ENCODE measurements at places on chromosomes 12 and 14.

- DNase-seq: peak; percentile 97
Observed at GRCh38 chr12:124655698-124656516, 88.5 kb upstream of the NCOR2 start.

DNA sequence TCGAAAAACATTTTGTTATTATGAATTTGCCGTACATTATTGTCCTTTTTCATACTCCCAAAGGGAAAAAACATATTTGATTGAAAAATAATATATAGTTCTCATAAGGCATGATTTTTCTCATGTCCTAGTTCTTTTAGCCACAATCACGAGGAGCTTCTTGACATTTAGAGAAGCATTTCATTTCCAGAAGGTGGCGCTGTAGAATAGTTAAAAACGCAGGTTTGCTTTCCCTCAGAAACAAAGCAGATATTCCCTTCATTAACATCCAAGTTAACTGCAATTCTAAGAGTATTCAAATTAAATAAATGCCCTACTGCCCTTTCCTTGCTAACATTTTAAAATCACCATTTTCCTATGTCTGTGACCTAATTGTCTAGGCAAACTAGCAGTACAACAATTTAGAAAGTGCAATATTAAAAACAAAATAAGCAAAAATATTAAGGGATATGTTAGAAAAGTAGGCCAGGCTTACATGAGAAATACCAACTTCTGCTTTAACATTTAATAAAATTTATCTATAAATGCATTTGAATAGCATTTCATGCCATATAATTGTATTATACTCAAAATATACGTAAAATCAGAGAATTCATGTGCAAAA is 10.9 kb upstream of the PIK3C2G start:
- DNase-seq: no peak

- no peak for DNase-seq
Observed at GRCh38 chr12:52123487-52124186, 44.1 kb downstream of the SMIM41 start.

- peak; percentile 67 for DNase-seq
Observed at GRCh38 chr12:24773996-24774395, 174.9 kb downstream of the BCAT1 start.

GRCh38 chr12:75533239-75533638 is 21.8 kb upstream of the KRR1 start:
- no peak for DNase-seq

- no peak for DNase-seq
Observed at GRCh38 chr14:69873877-69874780, 5.1 kb upstream of the SMOC1 start.

- no peak for DNase-seq
Observed at GRCh38 chr12:40502322-40502721, 189.9 kb upstream of the CNTN1 start.

GRCh38 chr14:102901633-102902032 is 20.8 kb upstream of the AMN start:
- no peak for DNase-seq

GRCh38 chr14:38143659-38144505 is 63.8 kb upstream of the SSTR1 start:
- no peak for DNase-seq

GRCh38 chr12:6321905-6322304 is 11.4 kb downstream of the PLEKHG6 start:
- no peak for DNase-seq

DNA sequence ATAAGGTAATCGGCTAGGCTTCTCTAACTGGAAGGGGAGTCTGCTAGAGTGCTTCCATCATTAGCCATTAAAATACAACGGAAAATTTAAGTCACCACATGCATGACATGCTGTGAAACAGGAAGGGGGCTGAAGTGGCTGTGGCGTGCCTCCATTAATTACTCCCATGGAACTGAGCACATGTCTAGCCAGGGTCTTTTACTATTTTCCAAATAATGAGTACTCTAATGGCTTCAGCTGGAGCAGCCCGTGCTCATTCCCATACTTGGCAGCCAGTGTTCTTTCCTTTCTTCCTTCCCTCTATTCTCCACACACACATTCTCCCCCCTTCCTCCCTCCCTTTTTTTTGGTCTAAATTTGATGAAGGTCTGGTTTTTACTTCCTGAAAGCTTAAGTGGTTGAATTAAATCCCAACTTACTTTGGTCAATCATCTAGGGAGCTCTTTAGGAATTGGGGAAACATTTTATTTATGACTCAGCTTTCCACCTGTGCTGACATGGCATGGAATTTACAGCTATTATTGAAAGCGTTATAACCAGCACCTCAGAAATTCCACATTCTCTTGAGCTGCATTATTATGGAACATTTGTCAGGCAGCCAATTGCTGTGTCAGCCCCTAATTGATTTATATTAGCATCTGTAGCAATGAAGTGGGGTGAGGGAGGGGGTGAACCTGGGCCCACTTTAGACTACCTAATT is 72.3 kb downstream of the LRIG3 start:
- no peak for DNase-seq

- no peak for DNase-seq
Observed at GRCh38 chr12:26164118-26164517, 31.3 kb upstream of the SSPN start.

DNA sequence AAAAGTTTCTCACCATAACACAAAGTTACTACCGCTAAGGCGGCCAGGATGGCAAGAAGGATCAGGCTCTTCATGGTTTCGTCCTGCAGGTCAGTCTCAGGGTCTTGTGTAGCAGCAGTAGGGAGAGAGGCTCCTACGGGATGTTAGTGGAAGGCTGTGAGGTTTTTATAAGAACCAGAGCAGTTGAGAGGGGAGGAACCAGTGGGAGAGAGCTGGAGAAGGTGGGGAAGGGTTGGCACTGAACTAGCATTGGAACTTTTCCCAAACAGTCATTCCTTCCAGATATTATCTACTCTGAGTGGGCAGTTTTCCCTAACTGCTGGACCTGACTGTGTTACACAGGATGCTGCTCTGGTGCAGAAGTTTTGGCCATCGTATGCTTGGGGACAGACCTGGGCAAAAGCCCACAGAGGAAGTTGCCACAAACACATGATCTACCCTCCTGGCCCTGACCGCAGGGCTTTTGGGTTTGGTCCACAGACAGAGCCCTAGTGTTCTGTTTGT is at the start of gene MGP:
Gene MGP (minus strand): TSS at position 137 of the 504 bp plus-strand sequence. CDS start 63 bp downstream, at position 74.
- DNase-seq: no peak

DNA sequence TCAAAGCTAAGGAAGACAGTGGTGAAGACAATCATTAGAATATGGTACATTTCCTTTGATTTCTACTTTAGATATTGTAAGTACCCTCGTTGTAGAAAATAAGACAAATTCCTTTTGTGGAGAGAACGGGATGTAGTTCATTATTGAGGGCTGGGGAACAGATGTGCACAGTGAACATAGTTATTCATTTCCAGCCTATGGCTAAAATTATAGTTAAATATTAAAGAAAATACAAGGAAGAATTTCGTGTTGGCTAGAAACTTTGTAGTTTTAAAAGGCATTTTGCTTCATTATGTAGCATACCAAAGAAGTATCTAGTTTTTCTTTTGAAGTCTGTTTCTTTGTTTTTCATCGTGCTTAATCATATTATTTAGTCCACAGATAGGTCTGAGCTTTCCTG is 201.8 kb downstream of the ESR2 start:
- DNase-seq: no peak

- no peak for DNase-seq
Observed at GRCh38 chr12:110245369-110245772, 35.7 kb upstream of the ATP2A2 start.

DNA sequence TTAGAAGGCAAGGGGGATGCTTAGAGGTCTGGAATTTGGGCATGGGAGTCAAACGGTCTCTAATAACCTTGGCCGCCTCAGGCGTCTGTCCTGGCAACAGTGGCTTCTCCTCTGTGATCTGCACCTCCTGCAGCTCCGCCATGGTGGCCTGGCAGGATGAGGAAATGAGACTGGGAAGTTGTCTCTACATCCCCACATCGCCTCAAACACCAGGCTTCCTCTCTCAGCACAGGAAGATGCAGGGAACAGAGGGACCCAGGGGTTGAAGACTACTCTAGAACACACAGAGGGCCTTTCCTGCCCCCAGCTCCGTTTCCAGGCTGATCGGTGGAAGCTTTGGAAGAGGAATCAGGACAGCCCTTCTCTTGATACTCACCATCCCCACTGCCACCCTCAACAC is 1.7 kb downstream of the NDRG2 start:
- no peak for DNase-seq

DNA sequence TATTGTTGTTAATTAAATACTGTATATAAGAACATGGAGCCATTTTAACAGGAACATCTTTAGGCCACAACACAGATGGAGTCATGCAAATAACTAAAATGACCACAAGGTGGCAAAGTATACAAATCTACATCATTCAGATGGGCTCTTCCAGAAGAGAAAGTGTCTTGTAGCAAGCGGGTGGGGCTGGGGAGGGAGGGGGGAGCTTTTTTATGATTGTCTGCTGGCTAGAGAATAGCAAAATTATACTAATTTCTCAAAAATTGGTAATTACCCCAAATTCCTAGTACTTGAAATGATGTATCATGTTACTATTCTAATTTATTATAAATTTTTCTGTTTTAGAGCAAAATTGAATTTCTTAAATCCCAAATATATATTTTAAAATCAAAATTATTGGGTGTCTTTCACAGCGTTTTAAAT is 378.7 kb downstream of the PRKD1 start:
- peak; percentile 27 for DNase-seq

GRCh38 chr12:131049002-131049401 is 95.3 kb downstream of the ADGRD1 start:
- no peak for DNase-seq

DNA sequence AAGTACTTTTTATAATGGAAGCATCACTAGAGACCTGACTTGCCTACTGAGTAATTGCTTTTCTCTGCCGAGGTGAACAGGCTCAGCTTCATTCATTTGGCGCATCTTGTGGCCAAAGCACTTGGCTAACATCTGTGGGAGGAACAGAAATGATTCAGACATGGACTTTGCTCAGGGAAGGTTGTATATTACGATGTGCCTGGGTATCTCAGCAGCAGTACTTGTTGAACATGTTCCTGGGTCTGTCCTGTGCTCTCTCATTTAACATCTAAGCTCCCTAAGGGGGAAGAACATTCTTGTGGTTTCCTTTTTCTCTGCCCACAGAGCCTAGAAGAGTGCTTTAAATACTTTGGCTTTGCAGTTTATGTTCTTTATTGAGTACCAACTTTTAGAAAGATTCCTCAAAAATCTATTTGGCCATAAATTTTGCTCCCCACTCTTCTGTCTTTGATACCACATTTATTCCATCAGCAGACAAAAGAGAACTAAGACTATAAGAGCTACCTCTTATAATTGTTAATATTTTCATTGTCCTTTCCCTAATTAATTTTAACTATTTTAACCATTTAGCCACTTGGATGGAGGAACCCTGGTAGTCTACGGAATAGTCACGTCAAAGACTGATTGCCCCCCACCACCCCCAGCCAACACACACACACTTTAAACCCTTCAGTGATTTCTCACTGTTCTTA is 101.2 kb upstream of the EGLN3 start:
- peak; percentile 19 for DNase-seq

DNA sequence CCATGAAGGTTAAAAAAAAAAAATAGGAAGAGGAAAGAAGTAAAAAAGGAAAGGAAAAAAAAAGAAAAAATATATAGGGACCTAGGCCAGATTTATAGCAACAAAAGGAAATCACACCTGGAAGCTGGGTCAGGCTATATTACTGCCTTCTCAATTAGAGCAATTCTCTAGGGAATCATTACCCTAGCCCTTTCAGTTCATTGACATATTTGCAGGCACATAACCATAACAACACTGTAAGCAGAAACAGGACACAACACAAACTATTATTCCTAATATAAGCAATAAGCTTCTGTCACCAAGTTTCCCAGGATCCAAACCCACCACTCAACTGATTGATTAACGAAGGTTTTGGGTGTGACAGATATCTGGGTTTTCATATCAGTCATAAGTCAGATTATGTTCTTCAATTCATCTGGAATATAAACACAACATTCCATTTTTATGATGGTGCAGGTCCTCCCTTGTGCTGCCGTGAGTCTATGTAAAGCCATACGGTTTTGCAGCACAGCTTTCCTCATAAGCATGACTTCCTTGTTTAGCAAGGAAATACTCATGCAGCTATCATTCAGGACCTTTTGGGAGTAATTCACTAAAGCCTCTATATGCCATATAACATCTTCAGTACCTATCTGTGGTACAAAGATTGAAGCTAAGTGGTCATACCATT is 4.2 kb downstream of the PCNX4 start:
- peak; percentile 28 for DNase-seq

- peak; percentile 48 for DNase-seq
Observed at GRCh38 chr12:5171701-5172100, 128.0 kb downstream of the KCNA5 start.

DNA sequence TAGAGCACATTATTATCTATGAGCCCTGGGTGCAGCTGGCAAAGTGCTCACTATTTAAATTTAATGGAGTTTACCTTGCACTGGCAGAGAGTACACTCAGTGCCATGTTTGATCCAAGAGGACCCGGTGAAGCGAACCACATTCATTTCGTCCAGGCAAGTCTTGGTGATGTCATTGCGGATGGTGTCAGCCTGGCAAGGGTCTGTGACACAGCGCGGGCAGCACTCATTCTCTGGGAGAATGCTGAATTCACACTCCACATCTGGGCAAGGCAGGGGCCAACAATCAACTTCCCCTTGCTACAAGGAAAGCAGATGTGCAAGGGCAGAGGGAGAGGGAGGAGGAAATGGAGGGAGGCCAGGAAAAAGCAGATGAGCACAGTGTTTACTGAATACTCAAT is 356.2 kb downstream of the NELL2 start:
- DNase-seq: no peak

DNA sequence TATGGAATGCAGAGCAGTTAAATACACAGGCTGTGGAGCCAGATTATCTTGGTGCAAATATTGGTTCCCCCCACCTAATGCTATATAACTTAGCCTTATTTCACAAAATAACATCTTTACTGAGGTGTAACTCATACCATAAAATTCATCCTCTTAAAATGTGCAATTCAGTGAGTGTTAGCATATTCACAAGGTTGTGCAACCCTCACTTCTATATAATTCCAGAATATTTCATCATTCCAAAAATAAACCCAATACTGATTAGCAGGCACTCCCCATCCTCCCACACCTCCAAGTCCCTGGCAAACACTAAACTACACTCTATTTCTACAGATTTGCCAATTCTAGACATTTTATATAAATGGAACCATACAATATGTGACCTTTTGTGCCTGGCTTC is 116.3 kb upstream of the CNTN1 start:
- no peak for DNase-seq

GRCh38 chr12:50955697-50956096 is 3.4 kb downstream of the HIGD1C start:
- no peak for DNase-seq

GRCh38 chr12:124543052-124543589 is 24.3 kb downstream of the NCOR2 start:
- DNase-seq: no peak

DNA sequence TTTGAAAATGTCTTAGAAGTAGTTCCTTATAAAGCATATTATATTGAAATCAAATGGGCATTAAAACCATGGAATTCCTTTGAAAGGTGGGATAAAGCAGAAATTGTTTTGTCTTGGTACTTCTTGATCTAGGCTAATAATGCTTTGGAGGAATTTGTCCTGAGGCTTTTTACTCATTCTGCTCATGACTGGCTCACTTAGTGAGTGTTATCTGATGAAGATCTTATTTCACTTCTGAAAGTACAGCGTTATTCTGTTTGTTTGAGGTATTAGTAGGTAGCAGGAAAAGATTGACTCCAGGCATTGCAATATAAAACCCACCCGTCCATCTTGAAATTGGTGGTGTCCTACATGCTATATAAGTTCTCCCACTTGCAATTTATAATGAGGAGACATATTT is 5.5 kb downstream of the C12orf71 start:
- DNase-seq: no peak

All from SJSA1 (cell line).